ENCODE measurements at places on chromosomes 16 and 17.

DNA sequence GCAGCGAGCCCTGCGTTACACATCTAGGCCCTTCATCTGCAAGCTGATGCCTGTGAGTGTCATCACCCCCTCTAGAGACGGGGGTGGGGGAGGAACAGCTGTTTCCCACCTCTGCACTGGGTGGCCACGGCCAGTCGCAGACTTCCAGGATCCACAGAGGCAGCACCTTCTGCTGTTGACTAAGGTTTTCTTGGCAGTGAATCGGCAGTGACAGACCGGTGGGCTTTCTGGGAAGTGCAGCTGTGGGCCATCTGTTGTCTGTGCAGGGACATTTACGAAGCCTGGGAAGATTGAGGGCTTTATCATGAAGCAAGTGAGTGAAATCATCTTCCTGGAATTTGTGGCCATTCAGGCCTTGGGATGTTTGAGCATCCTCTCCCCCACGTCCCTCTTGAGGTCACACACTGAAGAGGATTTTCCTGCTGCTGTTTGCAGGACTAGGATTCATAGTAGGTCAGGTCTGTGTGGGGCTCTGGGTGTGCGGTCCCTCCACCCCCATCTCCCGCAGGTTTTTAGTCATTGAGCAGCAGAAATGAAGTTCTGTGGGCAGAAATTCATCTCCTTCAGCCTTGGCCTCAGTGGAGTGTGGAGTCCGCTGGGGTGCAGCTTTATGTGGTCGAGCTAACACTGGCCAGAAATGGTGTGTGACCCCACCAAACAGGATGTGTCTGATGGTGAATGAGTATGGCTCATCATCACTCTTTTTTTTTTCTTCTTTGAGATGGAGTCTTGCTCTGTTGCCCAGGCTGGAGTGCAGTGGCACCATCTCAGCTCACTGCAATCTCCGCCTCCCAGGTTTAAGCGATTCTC lies 12.0 kb downstream of the PGS1 start:
- DNase-seq: no peak

- DNase-seq: peak; percentile 62
Observed at GRCh38 chr16:15055141-15056053, 477 bp downstream of the NTAN1 start.

DNA sequence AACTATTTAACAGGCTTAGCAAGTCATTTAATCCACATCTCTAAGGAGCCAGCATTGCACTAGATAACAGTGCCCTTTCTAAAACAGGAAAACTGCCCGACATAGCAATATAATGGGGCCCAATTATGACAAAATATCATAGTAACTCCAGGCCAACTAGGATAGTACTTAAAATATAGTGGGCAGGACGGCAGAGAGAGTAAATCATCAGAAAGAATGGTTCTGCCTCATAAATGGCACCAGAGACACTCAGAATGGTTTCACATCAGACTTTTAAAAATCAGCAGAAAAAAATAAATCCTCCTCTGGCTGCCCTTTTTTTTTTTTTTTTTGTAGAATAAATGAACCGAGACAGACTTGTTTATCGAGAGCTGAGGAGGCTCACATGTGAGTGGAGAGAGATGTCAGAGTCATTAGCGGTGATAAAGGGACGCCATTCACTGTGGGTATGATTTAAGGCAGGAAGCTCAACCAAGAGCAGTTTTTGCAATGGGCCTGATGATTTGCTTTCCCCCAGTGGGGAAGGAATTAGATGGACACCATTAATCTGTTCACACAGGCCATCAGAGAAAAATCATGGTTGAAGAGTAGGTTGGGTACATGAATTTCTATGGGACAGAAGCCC lies 62.6 kb downstream of the CPPED1 start:
- DNase-seq: no peak

GRCh38 chr16:81401035-81401950 lies 43.3 kb upstream of the CMIP start:
- DNase-seq: no peak

DNA sequence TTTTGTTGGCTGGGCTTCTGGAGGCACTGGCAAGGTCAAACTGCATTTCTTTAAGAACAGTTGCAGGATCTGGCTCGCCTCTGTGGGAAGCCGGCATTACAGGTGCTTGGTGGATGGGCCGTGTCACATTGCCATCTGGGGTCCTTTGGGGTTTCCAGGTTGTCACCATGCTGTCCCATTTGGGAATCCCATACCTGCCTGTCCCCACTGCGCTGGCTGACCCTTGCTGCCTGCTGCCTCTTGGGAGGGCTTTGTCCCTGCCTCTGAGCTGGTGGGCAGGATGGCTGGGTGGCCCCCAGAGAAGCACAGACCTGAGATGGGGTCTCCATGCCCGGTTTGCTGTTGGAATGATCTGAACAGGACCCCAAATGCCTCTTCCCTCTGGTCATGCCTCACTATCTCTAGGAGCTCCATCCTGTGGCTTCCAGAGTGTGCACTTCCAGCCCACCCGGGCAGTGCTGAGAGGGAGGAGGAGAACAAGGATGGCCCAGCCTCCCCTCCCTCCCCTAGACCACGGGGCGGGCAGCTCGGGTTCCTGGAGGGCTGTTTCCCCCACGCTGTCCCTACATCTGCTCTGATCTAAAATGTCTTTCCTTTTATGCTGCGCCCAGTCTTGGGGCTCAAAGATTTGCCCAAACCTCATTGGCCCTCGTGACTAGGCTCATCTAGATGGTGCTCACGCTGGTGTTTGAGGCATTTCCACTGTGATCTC lies 28.0 kb downstream of the OR1D5 start:
- peak; percentile 2 for DNase-seq

DNA sequence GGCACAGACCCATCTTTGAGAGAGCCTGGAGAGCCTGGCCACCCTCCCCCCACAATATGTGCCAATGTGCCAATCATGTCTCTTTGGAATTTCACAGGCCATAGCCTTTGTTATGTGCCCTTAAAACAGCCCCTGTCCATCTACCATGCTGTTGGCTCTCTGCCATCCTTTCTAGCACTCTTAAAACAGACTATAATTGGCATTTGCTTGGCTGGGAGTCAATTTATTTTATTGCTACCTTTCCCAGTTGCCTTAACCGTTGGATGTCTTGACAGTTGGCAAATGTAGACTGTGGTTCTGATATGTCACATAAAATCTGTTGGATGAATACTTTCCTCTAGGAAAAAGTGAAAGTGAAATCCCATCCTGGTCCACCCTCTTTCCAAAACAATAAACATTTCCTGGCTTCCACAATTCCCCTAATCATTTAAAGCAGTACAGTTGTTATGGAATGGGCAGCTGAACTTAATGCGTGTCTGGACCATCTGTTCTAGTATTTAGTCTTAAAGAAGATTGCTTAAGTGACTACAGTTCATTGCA lies 394.0 kb downstream of the KCNJ2 start:
- no peak for DNase-seq

DNA sequence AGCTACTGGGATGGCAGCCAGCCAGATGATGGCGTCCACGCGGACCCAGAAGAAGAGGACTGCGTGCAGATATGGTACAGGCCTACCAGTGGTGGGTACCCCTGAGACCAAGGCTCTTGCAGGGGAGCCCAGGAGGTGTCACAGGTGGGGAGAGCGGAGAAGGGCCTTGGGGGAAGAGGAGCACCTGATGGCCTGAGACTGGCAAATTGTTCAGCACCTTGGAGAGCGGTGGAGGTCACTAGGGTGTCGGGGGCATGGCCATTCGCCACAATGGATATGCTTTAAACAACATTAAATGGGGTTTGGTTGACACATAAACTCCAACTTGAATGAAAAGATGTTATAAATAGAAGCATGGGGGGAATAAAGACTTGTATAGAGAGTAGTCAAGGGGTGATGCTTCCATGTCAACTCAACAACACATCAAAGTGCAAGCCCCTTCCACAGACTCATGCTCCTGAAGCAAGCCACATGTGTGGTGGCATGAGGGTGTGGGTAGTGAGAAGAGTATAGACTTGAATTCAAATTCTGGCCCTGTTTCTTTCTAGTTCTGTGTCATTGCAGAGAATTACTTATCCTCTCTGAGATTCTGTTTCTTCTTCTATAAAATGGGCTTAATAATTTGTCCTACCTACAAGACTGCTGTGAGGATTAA lies 22.2 kb downstream of the CLEC19A start:
- DNase-seq: no peak

DNA sequence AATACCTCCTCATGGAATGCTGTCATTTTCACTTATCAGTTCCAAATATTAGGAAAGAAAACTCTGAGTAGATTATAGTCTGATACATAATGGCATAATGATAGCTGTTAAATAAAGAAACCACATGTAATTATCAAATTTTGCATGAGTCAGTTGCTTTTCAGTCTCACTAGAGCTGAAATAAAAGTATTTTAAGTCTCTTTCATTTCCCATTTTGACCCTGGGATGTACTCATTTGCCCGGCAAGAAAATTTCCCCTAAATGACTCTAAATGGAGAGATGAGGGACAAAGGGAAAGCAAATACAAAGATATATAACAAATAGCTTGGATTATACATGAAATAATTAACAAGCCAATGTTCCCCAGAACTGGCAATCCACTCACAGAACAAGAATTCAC lies 47.9 kb upstream of the CPHXL start:
- DNase-seq: no peak

DNA sequence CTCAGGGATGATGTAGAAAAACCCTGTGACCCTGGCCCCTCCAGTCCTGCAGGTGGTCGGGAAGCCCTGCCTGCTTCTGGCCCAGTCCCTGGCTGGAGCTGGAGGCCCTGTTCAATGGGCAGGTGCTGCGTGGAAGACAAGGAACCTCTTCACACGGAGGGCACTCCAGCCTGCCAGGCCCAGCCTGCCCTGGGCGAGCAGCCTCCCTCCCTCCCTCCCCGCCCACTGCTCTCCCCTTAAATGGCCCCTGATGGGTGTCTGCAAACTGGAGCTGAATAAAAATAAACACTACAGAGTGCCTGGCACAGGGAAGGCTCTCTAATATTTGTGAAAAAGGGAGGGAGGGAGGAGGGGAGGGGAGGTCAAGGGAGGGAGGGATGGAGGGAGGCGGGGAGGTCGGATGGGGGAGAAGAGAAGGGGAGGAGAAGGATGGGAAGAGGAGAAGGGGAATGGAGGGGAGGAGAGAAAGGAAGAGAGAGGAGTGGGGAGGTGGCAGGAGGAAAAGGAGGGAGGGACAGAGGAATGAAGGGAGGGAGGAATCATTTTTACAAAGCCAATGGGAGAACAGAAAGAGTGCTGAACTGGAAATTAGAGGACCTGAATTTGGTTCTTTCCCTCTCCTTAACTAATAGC lies 222.8 kb upstream of the TNRC6C start:
- peak; percentile 1 for DNase-seq

DNA sequence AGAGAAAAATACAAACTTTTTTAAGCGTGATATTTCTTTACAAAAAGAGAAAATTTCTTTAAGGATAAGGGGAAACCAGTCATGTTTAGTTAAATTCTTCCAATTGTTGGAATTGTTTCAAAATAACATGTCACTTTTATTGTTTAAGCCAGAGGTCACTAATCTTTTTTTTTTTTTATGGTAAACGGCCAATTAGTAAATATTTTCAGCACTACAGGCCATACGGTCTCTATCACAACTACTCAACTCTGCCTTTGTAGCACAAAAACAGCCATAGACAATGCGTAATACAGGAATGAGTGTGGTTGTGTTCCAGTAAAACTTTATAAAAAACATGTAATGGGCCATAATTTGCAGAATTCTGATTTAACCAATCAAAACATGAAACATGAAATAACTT lies 401.4 kb downstream of the GRIN2A start:
- DNase-seq: no peak

DNA sequence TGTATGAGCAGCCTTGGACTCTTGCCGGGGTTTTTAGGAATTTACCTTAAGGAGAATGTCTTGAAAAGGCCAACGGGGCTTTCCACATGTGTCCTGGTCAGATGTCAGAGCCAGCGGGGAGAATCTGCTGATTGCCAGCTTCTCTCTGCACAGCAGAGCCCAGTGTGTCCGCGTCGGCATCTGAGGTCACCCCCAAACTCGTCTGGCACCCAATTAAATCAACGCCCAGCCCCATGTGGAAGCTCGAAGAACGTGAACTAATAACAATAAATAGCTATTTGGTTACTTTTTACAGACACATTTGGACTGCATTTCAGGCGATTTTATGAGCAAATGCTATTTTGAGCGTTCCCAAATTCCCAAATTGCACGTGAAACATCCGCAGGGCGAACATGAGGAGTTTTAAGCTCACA lies 303.5 kb downstream of the FOXL1 start:
- DNase-seq: no peak

DNA sequence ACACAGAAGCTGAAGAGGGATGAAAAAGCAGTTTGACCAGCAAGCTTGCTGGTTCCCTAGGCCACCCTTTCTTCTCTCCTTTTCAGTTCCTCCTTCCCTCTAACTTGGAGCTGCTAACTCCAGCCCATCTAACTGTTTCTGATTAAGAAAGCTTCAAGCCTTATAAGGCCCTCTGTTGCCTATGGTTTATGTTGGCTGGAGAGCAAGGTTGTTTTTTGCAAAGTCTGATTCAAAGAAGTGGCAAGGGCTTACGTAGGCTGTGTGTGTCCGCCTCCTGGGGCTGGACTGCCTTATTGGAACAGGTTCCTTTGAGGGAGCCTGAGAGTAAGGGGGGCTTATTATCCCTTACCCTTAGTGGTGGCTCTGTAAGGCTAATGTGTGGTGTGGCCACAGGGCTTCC lies 7.1 kb downstream of the AKAP1 start:
- DNase-seq: no peak

GRCh38 chr16:74729783-74730683 lies 29.4 kb upstream of the MLKL start:
- no peak for DNase-seq

DNA sequence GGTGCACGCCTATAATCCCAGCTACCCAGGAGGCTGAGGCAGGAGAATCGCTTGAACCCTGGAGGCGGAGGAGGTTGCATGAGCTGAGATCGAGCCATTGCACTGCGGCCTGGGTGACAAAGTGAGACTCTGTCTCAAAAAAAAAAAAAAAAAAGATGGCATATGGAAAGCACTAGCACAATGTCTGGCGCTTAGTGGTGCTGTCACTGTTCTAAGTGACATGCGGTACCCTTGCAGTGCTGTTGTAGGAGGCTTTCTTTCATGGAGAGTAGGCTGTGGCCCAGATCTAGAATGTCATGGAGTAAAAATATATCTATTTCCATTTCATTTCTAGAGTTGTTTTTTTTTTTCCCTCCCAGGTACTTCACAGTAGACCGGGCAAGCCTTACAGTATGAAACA lies 14.6 kb upstream of the METTL9 start:
- no peak for DNase-seq

GRCh38 chr17:68006797-68007196 lies 10.5 kb upstream of the C17orf58 start:
- DNase-seq: no peak

DNA sequence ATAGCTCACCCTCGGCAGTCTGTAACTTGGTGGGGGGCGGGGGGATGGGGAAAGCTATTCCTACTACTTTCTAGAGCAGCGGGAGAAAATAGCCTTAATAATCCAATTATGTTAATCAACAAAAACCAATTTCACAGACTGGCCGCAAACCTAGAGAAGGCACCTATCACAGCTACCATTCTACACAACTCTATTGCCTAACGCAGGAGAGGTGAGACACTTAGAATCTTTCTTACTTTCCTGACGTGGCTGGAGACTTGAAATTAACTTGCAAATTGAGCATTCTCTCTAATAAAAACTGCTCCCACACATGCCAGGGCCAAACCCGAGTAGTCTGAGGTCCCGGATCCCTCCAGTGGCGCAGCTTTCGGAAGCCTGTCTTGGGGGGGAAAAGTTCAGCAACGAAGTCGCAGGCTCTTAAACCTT lies 794 bp downstream of the SMG6 start:
- no peak for DNase-seq

GRCh38 chr17:50447870-50448595 lies 20.6 kb downstream of the CHAD start:
- no peak for DNase-seq
